Mesendoderm (in vitro differentiated cells): ENCODE measurements at places on chromosomes 7 and 10.
A peak's percentile ranks its signal among the peaks of the same experiment; 100 is the strongest.

- DNase-seq: no peak
These were observed 37.4 kb upstream of the DUSP5 start for GRCh38 chr10:110460111-110460809.

GRCh38 chr7:36545291-36545690, 155.6 kb downstream of the ANLN start:
- peak; percentile 48 for DNase-seq

- DNase-seq: peak; percentile 25
These were observed 1377.4 kb downstream of the XPNPEP1 start for GRCh38 chr10:108545921-108546320.

- DNase-seq: no peak
These were observed 1189.5 kb downstream of the GATA3 start for GRCh38 chr10:9243941-9244411.

- DNase-seq: no peak
These were observed 923.6 kb downstream of the GATA3 start for GRCh38 chr10:8978100-8978499.

DNA sequence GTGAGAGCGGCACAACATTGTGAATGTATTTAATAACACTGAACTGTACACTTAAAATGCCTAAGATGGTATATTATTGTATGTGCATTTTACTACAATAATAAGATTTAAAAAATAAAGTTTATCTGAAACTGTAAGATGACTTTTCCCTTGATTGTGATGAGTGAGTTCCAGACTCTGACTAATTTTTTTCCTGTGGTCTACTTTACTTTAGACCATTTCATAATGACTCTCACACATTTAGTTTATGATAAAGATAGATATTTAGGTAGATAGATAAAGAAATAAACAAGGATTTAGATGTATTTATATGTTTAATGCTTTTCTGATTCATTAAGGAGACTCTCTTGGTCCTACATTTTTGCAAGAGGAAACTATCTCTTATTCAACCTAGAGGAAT, 835.9 kb upstream of the SORCS1 start:
- DNase-seq: no peak

DNA sequence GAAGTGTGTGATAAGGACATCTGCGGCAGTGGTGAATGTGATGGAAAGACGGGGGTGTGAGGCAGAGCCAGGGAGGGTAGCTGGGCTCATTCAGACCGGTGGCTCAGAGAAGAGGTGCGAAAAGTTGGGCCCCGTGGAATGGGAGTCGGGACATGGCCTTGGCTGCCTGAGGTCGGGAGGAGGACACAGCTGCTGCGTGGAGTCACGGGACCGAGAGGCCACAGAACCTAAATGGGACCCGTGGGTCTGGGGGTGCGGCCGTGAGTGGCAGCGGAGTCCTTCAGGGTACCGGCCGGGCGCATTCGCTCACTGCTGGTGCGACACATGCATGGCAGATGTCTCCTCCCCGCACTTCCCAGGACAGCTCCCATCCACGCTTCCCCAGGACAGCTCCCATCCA, 22.9 kb upstream of the LARP4B start:
- no peak for DNase-seq

DNA sequence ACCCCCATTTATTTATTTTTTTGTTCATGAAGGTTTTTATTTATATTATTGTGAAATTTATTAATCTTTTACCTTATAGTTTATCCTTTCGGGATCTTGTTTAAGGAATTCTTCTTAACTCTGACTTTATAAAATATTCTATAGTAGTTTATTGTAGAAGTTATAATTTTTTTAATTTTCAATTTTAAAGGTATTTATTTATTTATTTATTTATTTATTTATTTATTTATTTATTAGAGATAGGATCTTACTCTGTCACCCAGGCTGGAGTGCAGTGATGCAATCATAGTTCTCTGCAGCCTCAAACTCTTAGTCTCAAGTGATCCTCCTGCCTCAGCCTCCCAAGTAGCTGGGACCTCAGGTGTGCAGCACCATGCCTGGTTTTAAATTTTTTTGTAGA, 56.0 kb downstream of the NRF1 start:
- no peak for DNase-seq

DNA sequence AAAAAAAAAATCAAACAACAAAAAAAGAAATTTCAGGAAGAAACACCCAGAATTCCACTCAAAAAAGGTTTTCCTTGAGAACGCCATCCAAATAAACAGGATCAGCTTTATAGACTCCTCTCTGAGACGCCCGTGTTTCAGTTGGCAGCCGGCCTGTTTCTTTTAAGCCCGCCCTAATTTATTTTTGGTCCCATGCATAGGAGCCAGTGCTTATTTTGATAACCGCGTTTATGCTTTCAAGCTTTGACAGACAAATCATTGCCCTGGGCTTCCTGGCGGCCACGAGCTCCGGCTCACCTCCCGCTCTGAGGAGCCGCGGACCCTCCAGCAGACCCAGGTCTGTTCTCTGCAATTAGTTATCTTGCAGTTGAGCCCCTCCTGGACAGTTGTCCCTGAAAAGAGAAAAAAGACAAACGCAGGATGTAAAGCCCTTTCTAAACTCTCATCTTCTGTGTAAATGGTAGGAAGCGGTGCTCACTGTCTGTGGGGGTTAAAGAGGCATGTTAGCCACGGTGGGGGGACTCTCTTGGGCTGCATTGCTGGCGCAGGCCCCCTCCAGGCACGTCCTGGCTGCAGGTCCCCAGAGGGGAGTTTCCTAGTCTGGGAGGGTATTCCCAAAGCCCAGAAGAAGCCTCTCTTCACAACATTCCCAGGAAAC, 22.2 kb upstream of the UNCX start:
- no peak for DNase-seq

DNA sequence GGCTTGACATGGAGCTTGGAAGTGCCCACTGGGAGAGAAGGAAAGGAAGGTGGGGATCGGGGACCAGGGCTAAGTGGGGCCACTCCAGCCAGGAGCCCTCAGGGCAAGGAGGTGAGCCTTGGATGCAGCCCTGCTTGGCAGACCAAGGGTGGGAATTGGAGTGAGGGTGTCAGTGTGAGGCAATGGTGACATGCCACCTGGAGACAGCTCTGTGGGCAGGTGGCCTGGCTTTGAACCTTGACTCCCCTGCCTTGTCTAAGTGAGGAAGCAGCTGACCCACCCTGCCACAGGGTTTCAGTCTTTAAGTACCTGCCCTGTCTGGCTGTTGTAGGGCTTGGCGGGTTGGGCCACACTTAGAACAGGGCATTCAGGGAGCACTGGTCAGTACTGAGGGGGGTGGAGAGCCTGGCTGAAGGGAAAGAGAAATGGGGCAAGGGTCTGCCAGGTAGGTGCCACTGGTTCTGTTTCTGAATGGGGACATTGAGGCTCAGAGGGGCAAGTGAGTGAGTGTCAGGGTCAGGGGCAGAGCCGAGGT, 4.8 kb downstream of the RAMP3 start:
- no peak for DNase-seq

DNA sequence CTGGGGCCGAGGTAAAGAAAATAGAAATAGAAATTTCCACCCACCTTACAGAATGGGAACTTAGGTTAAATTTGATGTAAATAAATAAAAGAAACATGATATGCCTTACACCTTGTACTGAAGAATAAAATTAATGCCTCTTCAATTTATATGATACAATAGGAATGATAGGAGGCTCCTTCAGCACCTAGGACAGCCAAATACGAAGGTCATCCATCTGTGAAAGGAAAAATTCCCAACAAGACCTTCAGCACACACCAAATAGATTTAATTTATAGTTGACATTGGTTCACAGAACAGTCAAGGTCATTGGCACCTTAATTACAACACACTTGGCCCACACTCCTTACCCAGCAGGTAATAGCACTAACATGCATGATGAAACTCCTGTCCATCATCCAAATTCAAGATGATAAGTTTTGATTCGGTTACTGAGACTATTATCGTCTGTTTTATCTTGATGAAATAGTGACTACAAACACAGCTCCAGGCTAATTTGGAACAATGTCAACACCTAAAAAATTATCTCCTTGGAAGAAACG, 250.9 kb downstream of the SNX13 start:
- no peak for DNase-seq

- DNase-seq: no peak
These were observed 23.4 kb downstream of the MGAM2 start for GRCh38 chr7:142134909-142135308.

DNA sequence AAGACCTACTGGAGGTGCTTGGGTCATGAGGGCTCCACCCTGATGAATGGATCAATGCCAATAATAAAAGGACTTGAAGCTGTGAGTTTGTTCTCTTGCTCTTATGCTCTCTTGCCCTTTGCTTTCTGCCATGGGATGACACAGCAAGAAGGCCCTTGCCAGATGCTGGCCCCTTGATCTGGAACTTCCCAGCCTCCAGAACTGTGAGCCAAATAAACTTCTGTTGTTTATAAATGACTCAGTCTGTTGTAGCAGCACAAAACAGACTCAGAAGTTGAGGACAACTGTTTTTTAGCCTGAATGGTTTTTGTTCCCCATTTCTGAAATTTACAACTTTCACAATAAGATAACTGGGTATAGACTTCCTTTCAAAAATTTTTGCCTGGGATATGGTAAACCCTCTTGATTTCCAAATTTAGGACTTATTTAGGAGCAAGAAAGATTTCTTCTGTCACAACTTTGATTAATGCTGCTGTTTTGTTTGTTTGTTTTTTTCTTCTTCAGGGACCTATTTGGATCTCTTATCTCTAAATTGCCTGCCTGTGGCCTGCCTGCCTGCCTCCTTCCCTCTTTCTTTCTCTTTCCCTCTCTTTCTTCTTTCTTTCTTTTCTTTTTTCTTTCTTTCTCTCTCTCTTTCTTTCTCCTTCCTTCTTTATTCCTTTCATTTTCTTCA, 12.1 kb downstream of the ENTPD1 start:
- no peak for DNase-seq

DNA sequence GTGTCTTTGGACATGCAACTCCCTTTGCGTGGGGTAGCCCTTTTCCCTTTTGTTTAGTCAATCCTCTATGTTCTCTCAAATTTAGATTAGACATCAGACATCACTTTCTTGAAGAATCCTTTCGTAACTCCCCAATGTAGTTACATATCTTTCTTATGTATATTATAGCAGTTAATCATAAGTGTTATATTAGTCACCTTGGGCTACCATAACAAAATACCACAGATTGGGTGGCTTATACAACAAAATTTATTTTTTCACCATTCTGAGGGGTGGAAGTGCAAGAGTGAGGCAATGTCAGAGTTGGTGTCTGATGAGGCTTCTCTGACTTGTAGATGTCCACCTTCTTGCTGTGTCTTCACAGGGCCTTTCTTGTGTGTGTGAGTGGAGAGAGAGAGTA, 105.7 kb downstream of the PHTF2 start:
- DNase-seq: no peak

GRCh38 chr7:150368096-150368883, at the start of gene REPIN1:
Gene REPIN1, plus strand, starts transcription at chr7:150368822. Its CDS starts 890 bp downstream, at chr7:150369712.
- DNase-seq: peak; percentile 95

DNA sequence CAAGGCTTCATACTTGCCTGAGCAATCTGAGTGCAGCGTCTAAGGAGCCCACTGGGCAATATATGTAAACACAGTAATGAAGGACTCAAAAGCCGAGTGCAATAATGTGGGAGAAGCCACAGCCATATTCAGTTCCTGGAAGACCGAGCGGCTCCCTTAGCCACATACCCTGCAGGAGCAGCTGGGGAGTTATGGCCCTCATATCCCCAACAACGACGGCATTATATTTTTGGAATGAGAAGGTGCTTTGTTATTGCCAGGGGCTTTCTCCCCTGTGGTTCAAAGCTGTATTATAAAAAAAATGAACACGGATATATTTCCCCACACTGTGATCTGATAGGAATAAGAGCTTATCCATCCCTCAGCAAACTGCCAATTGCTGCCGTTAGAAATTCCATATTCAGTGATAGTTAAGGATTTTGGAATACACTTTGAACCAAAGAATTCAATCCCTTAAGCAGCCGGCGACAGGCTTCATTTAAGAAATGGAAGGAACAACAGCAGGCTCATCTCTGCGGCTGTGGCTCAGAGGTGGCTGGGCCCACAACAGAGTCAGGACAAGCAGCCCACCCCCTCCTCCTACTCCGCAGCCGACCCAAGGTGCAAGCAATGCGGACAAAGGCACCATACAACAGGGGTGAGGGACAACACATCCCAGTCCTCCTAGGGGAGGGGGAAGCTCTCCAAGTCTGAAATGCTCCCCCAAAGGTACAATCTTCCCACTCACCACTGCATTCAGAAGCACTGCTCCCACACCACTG, 77.2 kb downstream of the TNS3 start:
- DNase-seq: no peak

DNA sequence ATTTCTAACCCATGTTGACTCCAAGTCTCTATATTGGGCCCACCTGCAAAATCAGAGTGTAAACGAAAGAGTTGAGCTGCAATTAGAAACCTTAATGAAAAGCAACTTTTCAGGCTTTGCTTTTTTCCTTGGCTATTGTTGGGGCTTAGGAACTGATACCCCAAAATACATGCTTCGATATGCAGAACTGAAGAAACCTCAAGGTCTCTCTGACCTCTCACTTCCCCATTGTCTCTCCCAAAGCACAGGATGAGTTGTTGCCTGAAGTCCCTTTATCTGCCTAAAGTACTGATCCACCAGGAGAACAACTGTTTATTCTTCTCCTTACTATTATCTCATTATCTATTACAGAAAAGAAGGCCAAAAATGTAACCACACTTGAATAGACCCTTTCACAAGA, 666.0 kb upstream of the LRRTM3 start:
- no peak for DNase-seq

- no peak for DNase-seq
These were observed 24.9 kb downstream of the PPP2R2D start for GRCh38 chr10:131925716-131926115.

GRCh38 chr7:42940985-42941847, 9.0 kb downstream of the MRPL32 start:
- DNase-seq: peak; percentile 89

DNA sequence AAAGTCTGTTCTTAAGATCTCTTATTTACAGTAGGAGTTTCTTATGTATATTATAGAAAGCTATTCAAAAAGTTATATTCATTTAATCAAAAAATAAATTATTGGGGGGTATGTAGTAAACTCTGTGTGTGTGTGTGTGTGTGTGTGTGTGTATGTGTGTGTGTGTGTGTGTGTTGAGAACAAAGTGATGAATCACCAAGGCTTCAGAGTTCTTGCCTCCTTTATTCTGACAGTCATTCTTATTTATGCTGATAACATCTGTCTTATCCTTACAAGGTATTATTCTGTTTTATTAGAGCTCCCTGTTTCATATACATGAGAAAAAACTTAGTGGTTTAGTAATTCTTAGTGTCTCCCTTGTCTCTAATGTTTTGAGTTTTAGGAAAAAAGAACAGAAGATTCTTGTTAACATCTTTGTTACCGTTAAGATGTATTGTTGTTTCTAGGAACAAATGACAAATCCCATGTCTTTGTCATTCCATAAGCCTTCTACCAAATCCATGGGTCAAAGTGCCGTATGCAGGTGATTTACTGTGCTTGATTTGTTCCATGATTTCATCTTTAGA, 424.0 kb downstream of the EXOC4 start:
- no peak for DNase-seq

GRCh38 chr10:35340975-35341374, 4.7 kb downstream of the CCNY start:
- no peak for DNase-seq

- no peak for DNase-seq
These were observed 338.3 kb upstream of the AUTS2 start for GRCh38 chr7:69260023-69260422.

GRCh38 chr7:778968-779451, 51.9 kb upstream of the PRKAR1B start:
- no peak for DNase-seq

GRCh38 chr10:785089-785860, 95.8 kb upstream of the DIP2C start:
- no peak for DNase-seq

- no peak for DNase-seq
These were observed 2.8 kb upstream of the TRIP6 start for GRCh38 chr7:100864263-100864845.
